SK-MEL-5 (cell line): ENCODE measurements at places on chromosomes 3 and 15.

GRCh38 chr3:111956449-111956848, 22.4 kb upstream of the ABHD10 start:
- DNase-seq: peak; percentile 50

DNA sequence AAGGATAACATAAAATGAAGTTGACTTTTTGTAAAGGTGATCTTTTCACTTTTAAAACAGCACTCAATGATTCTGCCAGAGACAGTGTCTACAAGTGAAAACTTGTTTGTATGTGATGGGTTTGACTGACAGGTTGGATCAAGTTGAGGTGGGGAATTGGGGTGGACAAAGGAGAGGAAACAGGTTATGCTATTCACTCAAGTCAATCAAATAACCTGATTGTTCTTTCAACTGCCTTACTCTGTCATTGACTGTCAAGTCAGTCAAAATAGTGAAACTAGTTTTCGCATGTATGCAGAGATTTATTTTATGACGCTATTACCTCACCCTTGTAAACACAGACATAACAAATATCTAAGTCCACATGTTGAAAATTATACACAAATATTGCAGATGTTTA, 187.7 kb downstream of the ROBO2 start:
- DNase-seq: no peak

GRCh38 chr15:85374831-85375230, 5.6 kb upstream of the AKAP13 start:
- no peak for DNase-seq

GRCh38 chr3:143001034-143001368, 369 bp upstream of the U2SURP start:
- no peak for DNase-seq

GRCh38 chr3:161500068-161500796, 3.6 kb downstream of the OTOL1 start:
- no peak for DNase-seq

- DNase-seq: no peak
Measured at GRCh38 chr3:55406696-55407425, 80.2 kb downstream of the WNT5A start.

DNA sequence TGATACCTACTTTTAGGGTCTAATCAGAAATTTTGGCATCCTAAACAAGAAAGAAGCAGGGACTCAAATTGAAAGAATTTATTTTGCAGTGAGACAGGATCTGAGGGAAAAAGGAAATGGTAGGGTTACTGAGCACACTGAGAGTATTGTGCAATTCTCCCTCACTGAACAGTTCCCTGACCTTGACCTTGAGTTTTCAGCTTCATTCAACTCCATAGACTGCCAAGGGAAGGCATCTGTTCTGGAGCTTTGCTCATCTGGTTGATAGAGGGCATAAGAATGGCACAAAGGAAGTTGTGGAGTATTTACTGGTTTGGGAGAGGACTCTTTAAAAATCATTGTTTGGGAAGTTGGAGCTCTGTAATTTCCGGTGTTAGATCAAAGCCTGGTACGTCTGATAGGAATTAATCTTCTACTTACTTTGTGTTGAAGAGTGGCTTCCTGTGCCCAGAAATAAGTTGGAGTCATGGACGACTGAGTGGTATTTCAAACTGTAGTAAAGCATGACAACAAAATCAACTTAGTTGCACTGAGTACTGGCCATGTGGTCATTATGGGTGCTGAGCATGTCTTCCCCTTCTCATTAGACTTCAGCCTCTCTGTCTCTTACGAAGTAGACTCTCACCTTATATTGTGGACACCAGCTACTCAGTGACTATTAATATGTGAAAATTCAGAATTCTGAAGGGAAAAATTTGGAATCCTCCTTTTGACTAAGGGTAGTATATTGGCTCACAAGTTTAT, 40.8 kb downstream of the CLDN1 start:
- DNase-seq: no peak

DNA sequence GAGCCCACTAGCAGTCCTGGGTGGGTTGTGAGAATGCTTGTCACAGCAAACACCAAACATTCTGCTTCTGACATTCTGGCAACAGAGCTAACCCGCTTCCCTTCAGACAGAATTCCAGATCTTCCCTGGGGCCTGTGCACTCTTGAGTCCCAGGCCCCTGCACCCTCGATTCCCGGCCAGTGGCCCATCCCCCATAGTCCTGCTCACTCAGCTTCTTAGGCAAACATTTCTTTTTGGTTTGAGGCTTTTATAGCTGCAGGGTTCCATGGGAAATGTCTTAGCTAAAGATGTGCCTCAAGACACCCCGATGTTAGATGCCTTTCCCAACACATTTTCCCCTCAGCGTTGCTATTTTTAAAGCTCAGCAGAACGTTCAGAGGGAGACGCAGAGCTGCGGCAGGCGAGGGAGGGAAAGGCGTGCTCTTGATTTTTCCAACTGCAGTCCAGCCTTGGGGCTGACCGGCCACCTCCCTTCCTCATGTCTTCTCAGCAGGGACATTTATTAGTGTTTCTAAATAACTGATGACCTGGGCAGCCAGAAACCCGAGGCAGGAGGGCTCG, 35.2 kb downstream of the ABTB1 start:
- DNase-seq: no peak

- no peak for DNase-seq
Measured at GRCh38 chr3:32937331-32937730, 14.1 kb upstream of the CCR4 start.

GRCh38 chr3:162489853-162490252, 993.2 kb downstream of the OTOL1 start:
- DNase-seq: peak; percentile 29

DNA sequence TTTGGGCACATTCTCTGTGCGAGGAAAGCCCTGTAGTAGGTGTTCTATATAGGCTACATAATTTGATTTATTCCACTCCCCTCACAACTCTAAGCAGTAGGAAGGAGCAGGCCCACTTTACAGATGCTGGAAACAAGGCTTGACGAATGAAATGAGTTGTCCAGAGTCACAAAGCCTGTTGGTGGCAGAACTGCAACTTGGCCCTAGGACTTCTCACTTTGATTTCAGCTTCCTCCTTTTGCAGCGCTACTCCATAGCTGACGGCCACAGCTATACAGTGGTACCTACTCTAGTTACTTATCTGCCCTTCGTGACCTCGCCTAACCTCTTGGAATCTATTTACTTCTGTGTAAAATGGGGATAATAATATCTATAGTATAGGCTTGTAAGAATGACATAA, 2.5 kb upstream of the IRAK2 start:
- DNase-seq: no peak

DNA sequence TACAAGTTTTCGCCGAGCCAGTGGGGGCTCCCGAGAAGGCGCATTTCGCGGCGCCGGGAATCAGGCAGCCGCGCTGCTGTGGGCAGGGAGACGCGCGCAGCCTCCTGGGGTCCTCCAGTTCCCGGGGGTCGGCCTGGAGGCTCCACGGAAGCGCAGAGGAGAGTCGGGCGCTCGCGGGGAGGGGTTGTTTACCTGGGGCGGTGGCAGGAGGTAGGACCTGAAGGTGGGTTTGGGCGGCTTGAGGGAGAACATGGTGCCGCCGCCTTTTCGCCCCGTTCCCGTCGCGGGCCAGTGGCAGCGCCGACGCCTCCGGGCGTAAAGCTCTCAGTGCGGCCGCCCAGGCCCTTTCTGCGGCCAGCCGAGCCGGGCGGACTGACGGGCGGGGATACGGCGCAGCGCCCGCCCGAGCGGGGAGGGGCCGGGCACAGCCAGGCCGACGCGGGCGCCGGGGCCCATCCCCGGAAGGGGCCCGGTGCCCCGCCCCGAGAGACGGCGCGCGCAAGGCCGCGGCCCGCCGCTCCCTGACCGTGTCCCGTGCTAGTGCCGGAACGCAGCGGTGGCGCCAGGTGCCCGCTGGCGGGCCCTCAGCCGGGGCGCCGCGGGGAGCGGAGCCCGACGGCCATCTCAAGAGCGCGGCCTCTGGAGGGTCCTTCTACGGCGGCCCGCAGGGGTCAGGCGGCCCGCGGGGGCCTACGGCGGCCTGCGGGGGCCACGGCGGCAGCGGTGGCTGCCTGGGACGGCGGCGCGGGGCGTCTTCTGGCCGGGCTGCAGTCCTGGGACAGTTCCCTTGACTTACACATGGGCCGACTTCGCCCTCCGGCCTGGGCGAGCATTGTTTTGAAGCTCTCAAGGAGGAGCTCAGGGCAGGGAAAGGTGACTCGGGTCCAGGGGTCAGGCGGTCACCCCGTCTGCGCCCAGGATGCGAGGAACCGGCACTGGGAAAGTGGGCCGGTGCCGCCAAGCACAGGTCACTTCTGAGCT, at the start of gene MTMR10:
Gene MTMR10, minus strand, starts transcription at position 374 of the 981 bp plus-strand sequence. Its CDS starts 122 bp downstream, at position 252.
- DNase-seq: peak; percentile 78

- DNase-seq: no peak
Measured at GRCh38 chr15:93144463-93145236, 55.6 kb upstream of the RGMA start.

DNA sequence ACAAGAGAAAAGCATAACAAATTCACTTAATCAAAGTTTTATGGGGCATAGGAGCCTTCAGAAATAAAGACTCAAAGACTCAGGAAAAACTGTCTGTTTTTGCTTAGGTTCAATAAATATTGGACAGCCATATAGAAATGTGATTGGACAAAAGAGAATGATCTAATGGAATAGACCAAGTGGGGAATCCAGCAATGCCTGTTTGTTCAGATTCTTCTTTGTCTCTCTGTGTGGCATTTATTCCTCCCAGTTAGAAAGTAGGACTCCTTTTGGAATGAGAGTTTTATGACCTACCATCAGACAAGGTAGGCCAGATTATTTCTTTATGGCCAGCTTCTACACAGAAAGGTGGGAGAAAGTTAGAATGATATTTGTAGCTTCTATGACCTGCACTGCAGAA, 1460.1 kb downstream of the OTOL1 start:
- DNase-seq: no peak

DNA sequence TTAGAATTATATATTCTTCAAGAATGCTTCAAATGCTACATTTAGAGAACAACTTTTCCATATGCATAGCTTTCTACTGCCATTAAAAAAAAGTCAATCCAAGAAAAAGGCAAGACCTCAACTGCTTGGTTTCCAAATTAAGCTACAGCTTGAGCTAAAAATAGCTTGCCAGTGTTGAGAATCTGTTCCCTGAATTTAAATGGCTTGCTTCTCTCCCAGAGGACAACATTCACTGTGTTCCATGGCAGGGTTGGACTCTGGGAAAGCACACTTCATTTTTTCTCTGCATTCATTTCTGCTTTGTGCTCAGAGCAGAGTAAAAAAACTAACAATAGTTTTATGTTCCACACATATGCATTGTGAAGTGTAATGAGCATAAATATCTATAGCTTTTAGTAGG, 50.3 kb upstream of the ACTL6A start:
- no peak for DNase-seq

- peak; percentile 81 for DNase-seq
Measured at GRCh38 chr3:153927107-153927506, 194.1 kb upstream of the ARHGEF26 start.

GRCh38 chr3:45687828-45688193, 1.4 kb upstream of the SACM1L start:
- DNase-seq: no peak

DNA sequence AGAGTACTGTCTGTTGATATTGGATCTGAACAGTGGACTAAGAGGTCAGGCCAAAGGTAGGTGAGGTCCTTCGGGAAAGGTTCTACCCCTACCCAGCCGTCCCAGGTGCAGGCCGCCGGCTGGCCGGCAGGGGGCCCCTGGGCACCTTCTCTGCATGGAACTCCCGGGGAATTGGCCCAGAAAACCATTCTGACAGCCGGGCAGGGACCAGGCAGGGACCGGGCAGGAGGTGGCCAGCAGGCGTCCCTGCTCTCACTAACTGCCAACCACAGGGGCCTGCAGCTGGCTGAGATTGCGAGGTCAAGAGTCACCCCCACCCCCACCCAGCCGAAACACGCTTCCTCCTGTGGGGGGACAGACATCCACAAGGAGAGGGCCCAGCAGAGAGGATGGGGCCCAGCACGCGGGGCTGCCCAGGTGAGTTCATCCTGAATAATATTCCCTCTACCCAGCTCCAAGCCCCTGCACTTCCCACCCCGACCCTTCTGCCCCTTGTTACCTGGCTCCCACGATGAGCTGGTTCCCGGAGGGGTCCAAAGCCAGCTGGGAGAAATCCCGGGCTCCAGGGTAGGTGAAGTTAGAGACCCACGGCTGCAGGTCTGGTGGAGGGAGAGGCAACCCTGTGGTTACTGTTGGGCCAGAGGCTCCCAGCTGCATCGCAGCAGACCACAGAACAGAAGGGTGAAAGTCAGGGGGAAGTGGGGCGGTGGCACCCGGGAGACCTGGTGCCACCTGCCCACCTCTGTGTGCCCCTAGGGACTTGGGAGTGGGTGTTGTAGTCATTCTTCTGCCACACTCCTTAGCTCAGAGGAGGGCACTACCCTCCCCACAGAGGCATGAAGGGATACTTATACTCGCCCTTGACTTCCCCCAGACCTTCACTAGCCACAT, 84.4 kb downstream of the SEMA5B start:
- peak; percentile 82 for DNase-seq

DNA sequence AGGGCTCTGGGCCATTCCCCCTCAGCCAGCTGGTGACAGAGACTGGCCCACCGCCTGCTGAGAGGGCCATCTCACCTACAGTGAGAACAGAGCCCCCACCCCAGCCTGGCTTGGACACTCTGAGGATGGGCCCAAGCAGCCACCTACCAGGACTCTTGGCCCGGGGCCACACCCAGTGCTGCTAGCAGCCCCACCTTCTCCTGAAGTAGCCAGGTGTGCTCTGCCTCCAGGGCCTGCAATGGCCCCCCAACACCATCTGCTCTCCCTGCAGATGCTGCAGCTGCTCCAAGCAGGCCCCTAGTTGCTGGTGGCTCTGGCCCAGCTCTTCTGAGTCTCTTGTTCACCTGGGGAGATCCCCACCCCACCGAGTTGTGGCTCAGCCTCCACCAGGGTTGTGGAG, 6.8 kb upstream of the CLK3 start:
- DNase-seq: no peak

GRCh38 chr3:50412231-50412754, 53.0 kb upstream of the TMEM115 start:
- DNase-seq: no peak

DNA sequence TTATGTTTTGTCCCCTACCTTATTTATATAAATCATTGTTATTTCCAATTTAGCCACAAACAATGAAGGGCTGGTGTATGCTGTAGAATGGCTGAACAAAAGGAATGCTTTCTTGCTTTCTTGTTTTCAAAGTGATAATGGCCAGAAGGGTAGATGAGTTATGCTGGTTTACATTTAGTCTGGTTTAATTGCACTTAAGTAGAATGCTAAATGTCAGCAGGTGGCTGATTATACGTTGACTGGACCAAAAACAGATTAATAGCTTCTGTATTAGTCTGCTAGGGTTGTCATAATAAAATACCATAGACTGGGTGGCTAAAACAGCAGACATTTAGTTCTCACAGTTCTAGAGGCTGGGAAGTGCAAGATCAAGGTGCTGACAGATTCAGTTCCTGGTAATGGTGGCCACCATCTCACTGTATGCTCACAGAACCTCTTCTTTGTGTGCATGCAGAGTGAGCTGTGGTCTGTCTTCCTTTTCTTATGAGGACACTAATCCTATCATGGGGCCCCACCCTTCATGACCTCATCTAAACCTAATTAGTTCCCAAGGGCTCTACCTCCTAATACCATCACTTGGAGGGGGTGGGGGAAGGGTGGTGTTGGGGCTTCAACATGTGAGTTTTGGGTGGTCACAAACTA, 17.1 kb upstream of the XIRP1 start:
- DNase-seq: no peak
